ENCODE measurements at places on chromosomes 16 and 17.
A peak's percentile ranks its signal among the peaks of the same experiment; 100 is the strongest.

GRCh38 chr16:11224096-11224893 is 31.7 kb downstream of the SOCS1 start:
- peak; percentile 28 for DNase-seq

- DNase-seq: no peak
Observed at GRCh38 chr17:33500151-33500550, 207.1 kb upstream of the ASIC2 start.

DNA sequence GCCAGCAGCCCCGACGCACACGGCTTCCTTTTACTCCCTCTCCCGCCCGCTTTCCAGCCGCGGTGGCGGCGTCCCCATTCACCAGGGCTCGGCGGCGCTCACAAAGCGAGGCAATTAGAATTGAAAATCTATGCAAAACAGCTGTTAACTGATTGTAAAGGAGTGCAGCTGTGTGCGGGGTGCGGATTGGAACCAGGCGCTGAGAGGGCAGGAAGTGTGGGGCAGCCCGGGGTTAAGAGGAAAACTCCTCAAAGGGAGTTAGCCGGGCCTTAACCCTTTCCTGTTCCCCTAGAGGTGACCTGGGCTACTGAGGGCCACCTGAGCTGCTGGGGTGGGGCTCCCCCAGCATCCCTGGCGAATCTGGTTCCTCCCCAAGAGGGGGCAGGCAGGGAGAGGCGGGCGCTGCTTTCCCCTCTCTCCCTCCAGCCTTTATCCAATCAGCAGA is 5.8 kb upstream of the GSE1 start:
- no peak for DNase-seq

DNA sequence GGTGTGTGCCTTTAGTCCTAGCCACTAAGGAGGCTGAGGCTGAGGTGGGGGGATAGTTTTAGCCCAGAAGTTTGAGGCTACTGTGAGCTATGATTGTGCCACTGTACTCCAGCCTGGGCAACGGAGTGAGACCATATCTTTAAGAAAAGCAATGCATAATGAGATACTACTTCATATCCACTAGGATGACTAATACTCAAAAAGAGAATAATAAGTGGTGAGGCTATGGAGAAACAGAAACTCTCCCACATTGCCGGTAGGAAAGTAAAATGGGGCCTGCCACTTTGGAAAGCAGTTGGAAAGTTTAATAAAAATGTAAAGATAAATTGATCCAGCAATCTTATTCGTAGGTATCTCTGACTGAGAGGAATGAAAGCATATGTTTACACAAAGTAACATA is 4.6 kb upstream of the NPIPB2 start:
- DNase-seq: no peak

DNA sequence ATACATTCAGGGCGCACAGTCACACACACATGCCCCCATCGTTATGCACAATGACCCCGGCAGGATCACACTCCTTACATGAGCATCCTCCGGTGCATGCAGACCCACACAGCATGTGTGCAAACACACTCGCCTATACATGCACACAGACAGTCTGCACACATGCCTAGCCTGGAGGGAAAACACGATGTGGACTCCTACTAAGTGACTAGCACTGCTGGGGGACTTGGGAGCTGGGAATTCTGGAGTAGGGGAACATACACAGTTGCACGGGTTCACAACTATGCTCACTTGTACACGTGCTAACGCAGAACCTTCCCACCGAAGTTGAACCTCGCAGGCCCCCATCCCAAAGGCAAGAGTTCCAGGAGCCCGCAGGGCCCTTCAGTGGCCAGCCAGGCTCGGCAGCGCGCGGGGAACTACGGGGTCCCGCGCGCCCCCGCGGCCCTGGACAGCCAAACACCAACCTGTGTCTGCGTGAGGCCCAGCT is 2.0 kb downstream of the DLX3 start:
- no peak for DNase-seq

DNA sequence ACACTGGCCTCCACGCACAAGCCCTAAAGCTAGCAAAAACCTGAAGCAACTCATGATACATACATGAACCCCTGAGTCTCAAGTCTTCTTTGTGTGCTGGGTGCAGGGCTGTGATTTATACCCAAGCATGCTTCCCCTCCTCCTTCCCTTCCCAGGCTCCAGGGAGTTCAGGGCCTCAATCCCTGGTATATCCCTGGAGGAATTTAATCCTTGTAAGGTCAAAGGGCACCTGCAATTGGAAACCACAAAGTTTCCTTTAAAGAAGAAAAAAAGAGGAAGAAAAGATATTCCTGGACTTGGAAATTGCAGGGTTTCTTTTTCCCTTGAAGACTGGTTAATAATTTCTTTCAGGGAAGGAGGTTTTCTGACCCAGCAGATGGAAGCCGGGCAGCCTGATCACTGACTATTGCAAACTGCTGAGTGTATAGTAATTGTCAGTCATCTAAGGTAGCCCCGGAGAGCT is 182.3 kb downstream of the AATF start:
- no peak for DNase-seq

GRCh38 chr17:59572301-59572924 is 7.0 kb downstream of the DHX40 start:
- DNase-seq: no peak

DNA sequence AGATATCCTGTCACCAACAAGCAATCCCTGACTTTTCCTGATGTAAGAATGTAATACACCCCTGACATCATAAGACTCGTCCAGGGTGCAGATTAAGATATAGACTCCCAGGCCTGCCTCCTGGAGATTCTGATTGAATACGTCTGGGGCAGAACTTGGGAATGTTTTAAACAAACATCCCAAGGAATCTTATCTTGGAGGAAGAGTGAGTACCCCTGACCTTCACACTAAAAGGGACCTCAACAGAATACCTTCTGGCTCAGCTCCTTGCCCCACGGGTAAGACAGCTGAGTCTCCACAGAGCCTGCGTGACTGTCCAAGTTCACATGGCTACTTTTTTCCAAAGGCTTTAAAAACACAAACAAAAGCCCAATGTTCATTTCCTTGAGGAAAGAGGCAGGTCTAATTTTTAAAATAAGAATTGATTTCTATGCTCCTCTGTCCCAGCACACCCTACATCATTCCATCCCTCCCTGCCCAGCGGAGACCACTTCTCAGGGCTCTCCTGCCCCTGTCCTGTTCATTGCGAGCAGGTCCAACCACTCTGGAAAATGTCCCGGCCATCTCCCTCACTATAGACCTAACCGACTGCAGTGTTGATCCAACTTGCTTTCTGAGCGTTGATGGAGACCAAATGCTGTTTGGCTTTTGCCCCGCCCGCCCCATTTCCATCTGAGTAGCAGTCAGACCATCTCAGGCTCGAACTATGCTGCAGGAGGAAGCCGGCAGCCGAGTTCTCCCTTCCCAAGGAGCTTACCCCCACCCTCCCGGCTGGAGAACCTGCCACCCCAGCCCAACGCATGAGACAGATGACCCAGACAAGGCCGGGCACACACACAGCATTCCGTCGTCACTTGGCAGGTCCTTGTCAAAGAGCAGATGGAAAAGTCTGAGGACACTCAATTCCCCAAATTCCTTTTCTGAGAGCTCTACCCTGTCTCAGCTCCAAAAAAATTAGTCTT is 44.1 kb upstream of the MYH10 start:
- no peak for DNase-seq

- DNase-seq: no peak
Observed at GRCh38 chr17:15096511-15096910, 168.6 kb downstream of the PMP22 start.

DNA sequence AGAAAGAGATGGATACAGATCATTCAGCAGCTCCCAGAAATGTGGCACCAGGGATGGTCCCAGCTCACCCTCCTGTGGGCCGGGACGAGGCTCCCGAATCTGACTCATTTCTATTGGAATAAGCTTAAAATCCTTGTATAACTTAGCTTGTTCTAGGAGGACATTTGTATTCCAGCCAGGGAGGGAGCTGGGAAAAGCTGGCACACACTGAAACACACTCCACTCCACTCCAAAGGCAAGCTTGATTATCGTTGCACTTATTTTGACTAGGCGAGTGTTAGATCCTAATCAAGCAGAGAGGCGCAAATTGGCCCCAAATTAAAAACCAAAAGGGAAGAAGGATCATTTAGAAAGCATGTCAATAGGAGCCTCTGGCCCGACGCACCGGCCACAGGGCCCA is 339.5 kb downstream of the HS3ST4 start:
- DNase-seq: no peak

DNA sequence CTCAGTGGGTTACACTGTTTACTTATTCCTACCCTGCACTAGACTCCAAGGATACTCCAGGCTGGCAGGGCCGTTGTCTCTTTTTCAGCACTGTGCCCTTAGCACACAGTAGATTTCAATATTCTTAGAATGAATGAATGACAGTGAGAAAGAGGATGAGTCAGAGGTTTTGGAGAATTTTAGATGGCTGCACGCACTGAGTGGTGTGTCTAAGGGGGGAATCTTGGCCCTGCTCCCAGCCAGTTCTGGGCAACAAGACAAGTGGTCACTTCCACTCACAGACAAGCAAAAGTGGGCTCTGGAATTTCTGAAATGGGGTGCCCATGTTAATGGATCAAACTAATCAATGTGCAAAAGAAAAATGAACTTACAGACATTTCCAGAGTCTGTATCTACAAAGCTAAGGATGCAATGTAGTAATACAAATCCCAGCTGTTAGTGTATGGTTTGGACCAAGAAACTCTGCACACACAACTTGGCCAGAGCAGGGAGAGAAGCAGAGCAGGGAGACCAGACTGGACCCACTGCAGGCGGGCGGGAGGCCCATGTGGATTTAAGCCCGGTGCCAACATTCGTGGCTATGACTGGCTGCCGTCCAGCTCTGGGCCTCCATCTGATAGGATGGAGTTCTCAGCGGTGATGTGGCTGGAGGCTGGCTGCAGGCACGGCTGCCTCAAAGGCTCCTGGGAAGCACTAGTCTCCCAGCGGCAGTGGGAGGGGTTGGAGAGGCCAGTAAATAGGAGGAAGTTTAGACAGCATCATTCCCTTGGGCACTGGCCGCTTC is 95.6 kb upstream of the CDYL2 start:
- no peak for DNase-seq

DNA sequence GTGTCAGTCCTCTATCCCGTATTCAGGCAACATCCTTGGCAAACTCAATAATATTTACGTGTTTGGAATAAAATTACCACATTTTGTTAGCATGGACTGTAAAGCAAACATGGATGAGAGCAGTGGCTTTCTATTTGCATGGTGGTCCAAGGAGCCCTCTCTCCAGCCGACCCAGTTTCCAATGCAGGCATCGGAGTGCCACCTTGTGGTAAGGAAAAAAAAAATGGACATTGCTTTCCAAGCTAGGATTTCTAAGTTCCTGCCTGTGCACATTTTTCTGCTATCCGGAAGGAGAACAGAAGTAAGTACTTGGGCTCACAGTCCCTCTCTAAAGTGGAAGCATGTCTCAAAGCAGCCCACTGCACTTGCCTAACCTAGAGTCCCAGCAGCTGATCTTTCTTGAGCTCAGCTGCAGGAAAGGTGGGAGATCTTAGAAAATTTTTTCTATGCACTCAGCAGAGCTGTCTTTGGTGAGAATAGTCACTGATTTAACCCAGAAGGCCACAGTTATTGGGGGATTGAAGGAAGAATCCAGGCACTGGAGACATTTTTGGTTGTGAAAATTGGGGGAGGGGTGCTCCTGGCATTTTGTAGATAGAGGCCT is 46.0 kb upstream of the ERCC4 start:
- DNase-seq: no peak
